ENCODE measurements at places on chromosomes 2 and 18.

DNA sequence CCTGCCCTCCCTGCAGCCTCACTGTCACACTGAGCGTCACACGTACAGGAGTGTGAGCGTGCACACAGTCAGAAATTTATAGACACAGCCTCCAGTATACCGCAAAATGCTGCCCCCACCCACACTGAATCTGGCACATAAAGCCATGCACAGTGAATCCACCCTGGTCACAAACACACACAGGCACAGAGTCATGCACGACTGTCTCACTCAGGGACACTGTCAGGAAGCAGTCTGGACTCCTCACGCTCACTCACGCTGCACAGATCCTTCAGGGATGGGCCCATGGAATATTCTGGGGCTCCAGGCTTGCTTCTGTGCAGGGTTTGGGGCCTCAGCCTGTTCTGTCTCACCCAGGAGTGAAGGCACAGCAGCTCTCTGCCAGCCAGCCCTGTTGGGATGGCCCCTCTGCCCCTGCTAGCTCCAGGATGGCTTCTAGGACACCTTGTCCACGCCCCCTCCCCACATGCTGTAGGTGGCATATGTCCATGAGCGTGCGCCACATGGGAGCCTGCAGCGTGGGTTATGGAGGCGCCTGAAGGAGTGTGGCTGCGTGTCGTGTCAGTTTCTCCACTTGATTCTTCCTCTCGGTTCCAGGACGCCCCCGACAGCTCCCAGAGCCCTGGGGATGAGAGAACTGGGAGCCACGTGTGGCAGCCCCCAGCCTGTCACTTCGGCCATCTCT lies 175.8 kb downstream of the CELF4 start:
- DNase-seq, result no peak

DNA sequence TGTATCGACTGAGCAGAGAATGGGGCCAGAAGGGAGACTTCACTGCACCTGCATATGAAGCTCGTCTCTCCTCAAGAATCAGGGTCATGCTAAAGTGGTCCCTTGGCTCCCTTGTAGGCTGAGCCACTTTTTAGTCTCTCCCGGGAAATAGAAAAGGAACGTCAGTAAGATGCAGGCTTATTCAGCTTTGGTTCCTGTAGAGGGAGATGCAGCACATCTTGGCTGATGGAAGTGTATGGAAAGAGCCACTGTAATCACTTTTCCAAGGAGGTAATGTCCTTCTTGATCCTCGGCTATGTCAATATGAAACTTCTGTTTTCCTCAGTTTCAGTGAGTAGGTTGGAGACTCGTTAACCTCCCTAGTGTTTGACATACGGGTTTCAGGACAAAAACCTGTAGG lies 235.2 kb downstream of the GCA start:
- DNase-seq, result peak; percentile 25

DNA sequence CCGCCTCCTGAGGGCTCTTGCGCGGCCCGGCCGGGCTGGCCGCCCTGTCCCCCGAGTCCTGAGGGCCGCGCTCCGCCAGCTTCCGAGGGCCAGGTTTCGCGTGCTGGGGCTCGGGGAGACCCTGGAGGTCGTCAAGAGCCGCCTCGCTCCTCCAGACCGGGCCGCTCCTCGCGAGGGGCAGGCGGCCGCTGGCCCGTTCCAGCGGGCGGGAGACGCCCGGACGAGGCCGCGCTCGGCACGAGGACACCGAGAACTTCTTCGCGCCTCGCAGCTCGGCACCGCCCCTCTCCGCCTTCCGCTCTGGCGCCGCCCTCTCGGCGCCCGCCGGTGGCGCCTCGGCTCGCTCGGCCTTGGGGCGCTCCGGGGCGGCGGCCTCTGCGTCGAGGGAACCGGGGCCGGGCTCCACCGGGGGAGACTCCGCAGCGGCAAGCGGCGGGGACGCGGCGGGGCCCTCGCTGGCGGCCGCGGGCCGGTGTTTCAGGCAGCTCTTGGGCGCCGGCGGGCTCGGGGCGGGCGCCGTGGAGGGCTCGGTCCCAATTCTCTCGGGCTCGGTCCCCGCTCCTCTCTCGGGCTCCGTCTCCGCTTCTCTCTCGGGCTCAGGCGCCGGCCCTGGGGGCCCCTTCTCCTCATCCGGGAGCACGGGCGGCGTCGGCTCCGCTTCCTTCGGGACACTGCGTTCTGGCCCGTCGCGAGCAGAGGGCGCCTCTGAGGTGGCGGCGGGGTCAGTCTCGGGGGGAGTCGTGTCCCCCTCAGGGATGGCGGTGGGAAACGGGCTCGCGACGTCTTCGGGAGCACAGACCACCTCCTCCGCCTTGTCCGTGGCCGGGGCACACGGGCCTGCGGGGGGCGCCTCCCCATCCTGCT lies 91.6 kb upstream of the MGAT4A start:
- no peak for DNase-seq

DNA sequence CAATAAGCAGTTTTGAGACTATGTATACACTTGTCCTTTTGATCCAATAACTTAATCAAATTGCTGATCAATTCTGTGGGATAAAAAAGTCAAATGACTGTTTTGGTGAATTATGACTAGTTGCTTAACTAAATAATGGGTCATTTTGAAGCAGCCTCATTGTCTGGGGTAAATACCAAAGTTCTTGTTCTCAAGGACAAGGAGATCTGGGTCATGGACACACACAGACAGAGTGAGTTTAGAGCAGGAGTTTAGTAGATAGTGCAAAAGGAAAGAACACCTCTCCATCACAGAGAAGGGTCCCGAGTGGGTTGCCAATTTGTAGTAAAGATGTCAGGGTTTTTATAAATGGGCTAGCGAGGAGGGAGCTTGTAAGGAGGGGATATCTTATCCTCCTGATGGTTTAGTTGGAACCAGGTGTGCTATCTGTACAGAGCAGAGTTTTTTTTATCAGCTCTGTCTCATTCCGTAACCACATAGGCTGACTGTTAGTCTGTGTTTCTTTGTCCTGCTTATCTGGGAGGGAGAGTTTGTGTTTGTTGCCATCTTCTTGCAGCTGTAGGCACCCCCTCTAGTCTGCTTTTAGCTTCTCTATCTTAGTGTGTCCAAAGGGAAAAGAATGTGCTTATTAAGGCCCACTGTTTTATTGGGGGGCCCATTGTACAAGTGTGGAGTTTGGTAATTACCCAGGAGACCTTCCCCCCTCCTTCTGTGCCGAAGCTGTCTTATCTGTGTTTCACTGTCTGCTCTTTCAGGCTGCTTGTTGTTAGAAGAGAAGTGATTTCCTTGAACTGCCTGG lies 48.7 kb upstream of the C1GALT1C1L start:
- DNase-seq, result no peak

GRCh38 chr2:195319112-195319460 lies 337.9 kb upstream of the SLC39A10 start:
- DNase-seq, result peak; percentile 87

DNA sequence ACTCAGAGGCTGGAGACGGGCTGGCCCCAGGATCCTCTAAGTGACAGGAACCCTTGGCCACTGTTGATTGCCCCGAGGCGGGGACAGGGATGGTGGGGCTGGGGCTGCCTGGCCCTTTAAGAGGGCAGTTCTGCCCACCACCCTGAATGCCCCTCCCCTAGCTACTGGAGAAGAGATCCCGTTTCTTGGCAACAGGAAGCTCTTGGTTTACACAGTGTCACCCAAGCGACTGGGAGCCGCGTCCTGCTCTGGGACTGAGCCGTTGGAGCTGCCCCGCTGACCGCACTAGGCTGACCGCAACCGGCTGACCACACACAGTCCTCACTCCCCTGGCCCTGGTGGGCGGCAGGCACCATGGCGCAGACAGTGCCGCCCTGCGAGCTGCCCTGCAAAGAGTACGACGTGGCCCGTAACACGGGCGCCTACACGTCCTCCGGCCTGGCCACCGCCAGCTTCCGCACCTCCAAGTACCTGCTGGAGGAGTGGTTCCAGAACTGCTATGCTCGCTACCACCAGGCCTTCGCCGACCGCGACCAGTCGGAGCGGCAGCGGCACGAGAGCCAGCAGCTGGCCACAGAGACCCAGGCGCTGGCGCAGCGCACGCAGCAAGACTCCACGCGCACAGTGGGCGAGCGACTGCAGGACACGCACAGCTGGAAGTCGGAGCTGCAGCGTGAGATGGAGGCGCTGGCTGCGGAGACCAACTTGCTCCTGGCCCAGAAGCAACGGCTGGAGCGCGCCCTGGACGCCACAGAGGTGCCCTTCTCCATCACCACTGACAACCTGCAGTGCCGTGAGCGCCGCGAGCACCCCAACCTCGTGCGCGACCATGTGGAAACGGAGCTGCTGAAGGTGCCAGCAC lies at the start of gene TEKT4:
TEKT4 (plus strand) TSS at position 205 of the 862 bp plus-strand sequence; CDS start at position 355, 150 bp downstream.
- no peak for DNase-seq

GRCh38 chr2:231563378-231563961 lies 29.2 kb upstream of the TEX44 start:
- DNase-seq, result peak; percentile 50

DNA sequence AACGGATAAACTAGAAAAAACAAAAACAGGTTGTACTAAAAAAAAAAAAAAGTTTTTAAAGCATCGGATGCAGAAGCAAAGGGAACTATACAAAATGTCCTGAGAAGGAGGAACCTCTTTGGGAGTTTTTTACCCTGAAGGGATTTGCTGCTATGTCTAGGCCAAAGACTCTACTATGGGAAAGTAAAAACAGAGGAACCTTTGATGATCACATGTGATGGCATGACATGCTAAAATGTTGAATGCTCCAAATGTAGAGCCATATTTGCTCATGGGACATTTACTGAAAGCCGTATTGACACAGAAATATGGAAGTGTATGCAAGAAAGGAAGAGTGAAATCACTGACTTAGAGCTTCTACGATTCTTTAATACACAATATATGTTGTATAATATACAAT lies 992.0 kb upstream of the ZEB2 start:
- no peak for DNase-seq

- DNase-seq, result no peak
Measured at GRCh38 chr2:20509770-20510490, 63.1 kb downstream of the RHOB start.

- peak; percentile 71 for DNase-seq
Measured at GRCh38 chr18:28115149-28115550, 61.8 kb downstream of the CDH2 start.

DNA sequence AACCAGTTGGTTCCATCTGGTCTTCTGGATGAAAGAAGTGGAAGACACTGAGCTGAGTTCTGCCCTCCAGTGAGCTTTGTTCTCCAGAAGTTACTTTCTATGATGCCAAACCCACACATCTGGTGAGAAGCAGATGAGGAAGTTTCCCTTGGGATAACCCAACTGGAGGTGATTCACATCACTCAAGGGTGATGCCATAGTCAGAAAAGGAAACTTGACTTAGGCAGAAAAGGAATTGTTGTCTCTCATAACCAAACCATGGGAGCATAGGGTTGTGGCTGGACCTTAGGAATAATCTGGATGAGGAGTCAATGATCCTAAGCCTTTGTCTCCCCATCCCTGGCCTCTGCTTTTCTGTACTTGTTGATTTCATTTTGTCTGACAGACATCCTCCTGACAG lies 43.7 kb downstream of the CDC42EP3 start:
- DNase-seq, result peak; percentile 60

GRCh38 chr2:207847807-207848544 lies 78.3 kb upstream of the FZD5 start:
- DNase-seq, result no peak

DNA sequence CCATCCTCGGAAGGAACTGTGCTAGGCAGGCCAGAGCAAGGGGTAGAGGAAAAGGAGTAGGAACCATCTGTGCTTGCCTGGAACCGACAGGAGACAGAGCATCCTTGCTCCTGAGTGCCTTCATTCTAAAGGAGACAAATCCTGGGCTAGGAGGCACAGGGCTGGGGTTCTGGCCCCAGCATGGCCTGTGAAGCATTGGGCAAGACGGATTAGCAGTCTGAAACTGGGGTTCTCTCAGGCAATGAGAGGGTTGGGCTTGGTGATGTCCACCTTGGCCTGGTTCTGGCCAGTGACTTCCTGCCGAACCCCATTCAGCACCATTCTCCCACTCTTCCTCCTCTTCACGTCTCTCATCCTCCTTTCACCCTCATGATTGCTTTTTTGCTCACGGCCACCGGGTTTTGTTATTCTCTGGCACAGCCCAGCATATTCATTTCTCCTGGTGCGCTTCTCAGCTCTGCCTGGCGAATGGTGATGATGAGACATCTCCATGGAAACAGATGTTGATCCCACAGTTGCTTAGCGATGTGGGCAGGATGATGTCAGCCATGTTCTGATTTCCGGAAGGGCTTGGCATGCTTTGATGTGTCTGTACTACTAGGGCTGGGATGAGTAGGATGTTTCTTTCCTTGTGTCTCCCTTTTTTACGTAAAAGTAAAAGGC lies 127.7 kb downstream of the CAPN13 start:
- DNase-seq, result peak; percentile 55

DNA sequence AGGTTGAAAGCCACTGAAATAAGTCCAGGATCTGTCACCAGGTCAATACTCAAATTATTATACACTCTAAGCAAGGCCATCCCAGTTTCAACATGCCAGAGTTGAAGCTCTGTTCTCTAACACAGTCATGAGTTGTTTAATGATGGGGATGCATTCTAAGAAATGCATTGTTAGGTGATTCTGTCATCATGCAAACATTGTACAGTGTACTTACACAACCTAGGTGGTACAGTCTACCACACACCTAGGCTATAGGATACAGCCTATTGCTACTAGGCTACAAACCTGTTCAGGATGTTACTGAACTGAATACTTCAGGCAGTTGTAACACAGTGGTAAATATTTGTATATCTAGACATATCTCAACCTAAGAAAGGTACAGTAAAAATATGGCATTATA lies 162.2 kb downstream of the BAZ2B start:
- DNase-seq, result no peak

DNA sequence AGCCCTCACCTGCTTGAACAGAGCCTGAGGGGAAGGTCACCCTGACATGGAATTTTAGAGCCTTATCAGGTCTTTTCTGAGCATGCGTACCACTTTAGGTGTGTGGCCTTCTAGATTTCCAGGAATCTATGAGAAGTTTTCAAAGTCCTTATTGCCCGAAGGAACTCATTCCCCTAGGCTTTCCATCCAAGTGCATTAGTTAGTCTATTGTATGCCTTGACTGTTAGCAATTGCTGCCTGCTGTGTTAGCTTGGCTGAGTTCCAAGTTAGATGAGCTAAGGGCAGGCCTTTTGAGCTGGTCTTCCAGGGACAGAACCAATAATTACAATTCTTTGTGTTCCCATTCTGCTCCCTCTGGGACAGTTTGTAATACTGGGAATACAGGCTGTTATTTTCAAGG lies 30.8 kb upstream of the PUM2 start:
- no peak for DNase-seq
